ENCODE measurements at places on chromosomes 3 and 15.

DNA sequence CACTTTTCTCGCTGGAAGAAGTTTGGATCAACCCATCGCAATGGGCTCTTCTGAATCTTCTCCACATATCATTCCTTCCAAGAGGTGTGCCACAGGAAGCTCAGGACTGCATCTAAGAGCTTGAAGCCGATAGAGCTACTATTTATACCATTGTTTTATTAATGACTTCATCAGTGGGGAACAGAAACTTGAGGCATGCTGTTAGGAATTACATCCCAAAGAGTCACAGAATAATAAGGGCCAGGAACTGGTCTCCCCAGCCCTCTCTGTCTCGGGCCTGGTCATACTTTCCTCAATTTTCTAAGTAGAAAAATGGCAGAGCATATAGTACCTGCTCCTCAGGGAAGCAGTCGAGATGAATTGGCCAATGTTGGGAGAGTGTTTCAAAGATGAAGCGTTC, 16.9 kb upstream of the C15orf61 start:
- no peak for DNase-seq

GRCh38 chr3:134832585-134832984, 37.5 kb downstream of the EPHB1 start:
- DNase-seq: no peak

DNA sequence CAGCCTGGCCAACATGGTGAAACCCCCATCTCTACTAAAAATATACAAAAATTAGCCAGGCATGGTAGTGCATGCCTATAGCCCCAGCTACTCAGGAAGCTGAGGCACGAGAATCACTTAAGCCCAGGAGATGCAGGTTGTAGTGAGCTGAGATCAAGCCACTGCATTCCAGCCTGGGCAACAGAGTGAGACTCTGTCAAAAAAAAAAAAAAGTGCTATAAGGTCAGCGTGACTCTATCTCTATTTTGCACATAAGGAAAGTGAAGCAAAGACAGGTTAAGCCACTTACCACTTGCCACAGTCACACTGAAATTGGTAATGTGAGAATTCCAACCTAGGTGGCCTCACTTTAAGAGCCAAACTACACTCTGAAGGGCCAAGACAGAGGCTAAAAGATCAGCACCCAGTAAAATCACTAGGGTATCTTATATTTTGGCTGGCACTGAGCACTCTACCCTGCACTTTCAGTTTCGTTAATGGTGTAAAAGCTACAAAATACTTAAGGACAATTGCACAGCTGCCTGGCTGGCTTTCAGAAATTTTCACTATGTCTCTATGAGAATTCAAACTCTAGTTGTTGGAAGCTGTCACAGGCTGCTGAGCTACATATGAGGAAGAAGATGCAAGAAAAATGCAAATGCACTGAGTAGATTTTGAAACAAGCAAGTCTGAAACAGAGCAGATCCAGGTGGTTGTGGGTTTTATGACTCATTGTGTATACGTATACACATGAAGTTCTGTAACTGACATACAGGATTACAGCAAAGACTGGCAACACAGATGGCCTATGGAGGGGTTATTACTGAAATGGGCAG, 32.7 kb downstream of the TRANK1 start:
- no peak for DNase-seq

GRCh38 chr3:159260049-159260662, 458.3 kb downstream of the MFSD1 start:
- DNase-seq: no peak

DNA sequence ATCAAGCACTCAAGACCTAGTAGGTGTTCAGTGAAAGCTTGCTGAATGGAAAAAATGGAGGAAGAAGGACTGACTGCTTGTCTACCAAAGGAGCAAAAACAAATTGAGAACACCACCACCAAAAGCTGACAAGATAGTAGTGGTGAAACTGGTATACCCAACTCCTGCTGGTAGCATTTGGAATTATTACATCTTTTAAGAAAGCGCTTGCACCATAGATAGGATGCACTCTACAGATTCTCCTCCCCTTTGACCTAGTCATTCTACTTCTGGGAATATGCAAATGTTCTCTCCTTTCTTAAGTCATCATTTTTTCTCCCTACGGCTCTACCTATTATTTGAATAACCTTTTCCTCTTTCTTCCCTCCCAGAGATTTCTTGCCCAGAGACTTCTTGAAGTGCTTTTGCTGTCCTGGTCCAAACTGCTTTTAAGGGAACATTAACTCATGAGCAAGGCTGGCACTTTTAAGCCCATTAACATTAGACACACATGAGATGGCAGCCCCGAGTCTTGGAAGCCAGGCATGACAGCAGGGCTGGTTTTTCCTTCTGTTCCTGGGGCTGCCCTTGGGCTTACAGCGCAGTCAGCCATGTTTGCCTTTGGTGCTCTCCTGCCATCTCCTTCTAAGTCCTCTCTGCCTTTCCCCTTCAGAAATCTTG, 75.0 kb upstream of the TLE3 start:
- DNase-seq: no peak

DNA sequence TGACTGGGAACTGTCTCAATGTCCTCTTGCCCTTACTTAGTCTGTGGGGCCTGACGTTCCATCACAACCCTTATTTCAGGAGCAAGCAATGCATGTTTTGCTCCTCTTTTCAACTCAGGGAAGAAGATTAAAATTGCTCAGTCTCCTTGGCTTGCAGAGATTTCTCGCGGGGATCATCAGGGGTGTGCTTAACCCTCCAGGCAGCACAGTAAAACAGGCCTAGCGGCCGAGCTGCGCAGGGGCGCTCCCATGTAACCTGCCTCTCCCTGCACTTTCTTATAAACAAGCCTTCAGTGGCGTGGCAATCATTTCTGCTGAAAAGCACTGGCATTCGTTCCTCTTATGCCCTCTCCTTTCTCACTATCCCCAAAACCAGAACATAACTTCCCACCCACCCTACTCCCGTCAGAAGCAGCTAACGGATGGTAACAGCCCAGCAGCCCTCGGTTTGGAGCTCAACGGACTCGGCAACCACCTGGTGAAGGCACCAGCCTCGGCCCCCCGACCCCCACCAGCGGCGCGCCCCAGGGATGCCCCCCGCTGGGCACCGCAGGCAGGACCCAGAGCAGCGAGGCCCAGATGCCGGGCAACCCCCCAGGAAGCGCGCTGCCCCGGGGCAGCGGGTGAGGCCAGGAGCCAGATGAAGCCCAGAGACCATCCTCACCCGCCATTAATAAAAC, 1.1 kb downstream of the MCF2L2 start:
- DNase-seq: no peak

DNA sequence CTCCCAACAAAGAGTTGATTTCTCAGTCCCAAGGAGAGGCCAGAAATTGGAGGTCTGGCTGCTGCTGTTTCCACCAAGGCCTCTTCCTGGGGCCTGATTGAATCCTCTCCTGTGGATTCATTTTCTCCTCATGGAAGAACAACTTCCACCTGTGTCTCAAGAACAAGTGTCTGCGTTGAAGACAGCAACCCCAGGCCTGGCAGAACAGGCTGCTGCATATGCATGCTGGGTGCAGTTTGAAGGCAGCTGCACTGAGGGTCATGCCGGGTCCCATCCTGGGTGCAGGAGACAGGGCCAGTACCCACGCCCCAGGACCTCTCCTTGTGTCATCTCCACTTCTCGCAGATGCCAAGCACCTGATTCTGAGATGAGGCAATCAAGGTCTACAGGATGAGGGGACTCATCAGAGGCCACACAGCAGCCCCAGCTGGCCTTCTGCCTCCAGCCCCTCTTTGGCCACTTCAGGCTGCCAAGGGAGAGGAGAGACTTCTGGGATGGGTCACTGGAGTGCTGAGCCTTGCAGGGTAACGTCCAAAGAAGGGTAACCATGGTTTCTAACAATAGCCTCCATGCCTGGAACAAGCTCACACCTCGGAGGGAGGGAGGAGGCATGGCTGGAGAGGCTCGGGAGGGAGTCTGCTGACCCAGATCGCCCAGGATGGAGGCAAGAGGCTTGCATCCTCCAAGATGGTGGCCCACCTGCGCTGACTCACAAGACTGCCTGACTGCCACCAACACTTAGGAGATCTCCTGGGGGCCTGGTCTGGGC, 30.0 kb downstream of the HCN4 start:
- DNase-seq: no peak

DNA sequence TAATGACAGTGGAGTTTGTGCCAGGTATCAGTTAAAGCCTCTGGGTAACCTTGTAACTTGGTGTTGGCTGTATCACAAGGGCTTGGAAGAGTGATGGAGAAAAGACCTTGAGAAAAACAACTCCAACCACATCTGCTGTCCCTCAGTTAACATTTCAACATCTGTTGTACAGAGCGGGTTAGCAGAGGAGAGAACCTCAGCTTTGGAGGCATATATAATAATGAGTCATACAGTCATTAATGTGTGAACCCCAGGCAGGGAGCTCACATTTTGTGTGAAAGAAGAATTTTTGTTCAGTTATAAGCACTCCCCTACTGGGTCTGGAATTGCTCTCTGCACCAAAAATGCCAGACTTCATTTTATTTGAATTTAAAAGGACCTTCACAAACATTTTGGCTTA, 439.5 kb downstream of the PDCD6IP start:
- no peak for DNase-seq

- DNase-seq: no peak
Measured at GRCh38 chr3:195181741-195182469, 89.1 kb downstream of the XXYLT1 start.

- DNase-seq: no peak
Measured at GRCh38 chr3:65948841-65949573, 89.7 kb downstream of the MAGI1 start.

DNA sequence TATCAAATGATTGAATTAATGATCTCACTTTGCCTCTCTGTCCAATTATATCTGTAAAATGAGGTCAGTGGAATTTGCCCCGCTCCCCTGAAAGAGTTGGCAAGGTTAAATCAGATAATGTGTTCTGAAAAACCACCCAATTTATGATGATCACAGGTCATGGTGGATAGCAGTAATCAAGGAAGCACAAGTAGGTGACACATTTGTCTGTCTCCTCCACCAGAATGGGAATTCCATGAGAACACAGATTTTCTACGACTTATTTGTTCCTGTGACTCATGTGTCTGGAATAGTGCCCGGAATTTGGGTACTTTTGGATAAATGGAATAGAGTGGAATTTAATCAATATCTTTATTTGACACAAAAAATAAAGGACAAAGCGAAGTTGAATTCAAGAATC, 220.9 kb upstream of the SUCLG2 start:
- DNase-seq: no peak

DNA sequence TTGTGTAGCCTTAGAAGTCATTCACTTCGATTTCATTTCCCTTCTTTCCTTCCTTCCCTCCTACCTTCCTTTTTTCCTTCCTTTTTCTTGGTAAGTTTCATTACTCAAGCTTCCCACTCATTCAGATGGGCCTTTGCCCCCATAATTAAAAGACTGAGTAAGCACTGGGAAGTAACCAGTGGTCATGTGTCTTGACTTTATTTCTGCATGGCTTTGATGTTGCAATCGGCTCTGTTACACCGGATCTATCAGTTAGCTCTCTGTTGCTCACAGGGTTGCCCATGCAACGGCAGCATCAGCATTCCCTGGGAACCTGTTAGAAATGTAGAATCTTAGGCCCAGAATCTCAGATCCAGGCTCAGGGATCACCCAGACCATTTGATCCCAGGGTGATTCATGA, 25.6 kb upstream of the LARS2 start:
- DNase-seq: no peak

DNA sequence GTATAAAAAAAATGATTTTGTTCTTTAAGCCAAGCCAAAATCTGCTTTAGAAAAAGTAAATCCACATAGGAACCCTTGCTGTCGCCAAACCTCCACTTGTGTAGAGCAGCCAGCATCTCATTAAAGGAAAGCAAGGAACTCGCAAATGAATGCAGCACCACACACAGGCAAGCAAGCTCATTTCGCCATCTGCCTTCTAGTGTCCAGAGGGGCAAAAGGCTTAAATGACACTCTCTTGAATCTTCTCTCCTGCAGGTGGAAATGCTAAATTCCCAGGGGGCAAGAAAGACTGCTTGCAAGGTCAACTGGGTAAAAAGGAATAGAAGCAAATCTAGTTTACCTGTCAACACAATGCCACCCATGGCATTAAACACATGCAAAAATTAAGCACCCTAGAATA, 2.4 kb downstream of the MB21D2 start:
- DNase-seq: peak; percentile 26

- DNase-seq: peak; percentile 37
Measured at GRCh38 chr3:177830411-177830849, 633.1 kb upstream of the TBL1XR1 start.

DNA sequence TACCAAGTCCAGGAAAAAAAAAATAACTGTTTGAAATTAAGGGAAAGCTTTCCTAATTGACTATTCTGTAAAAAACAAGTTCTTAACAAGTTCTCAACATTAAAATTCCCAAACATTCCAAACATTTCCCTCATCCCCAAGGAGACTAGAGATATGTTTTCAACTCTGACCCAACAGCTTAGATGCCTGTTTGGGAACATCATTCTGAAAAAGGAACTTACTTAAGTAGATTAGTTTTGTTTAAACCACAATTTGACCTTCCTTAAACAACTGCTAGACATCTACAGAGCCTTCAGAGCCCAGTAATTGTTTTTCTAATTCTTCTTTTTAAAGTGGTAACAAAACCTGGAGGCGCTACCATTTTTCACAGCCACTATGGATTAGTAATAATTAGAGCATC, 12.8 kb downstream of the UBR1 start:
- DNase-seq: no peak

GRCh38 chr15:73983211-73983727, 8.8 kb downstream of the STOML1 start:
- DNase-seq: no peak

- DNase-seq: no peak
Measured at GRCh38 chr3:63022114-63022513, 146.9 kb upstream of the CADPS start.

- no peak for DNase-seq
Measured at GRCh38 chr3:54251705-54252104, 129.4 kb downstream of the CACNA2D3 start.

GRCh38 chr3:39668420-39668819, 141.0 kb upstream of the MYRIP start:
- no peak for DNase-seq

Data from NCI-H187 (cell line).